ENCODE measurements at places on chromosomes 1 and 21. TPM values are rescaled to one million over a fixed set of nuclear protein-coding genes. Genes with fewer than 3 reads are reported as not detected.

DNA sequence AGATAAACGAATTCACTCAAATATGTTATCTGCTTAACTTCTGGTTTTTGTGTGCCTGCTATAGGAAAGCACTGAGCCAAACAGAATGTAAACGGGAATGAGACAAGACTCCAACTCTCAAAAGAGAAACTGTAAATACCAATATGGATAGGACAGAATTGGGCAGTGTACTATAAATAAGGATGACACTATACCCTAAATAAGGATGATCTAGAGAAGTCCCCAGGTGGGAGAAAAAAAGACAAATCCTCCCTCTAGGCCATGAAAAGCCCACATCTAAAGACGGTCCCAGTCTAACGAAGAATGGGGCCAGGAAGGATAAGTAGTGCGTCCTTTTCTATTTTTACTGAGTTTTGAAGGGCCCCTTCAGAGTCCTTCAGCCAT, 1.5 kb upstream of the GABPB2 start:
- H3K27ac ChIP-seq, result no peak overlapping the region
- H3K36me3 ChIP-seq, result peaks cover 20% of the 10 kb centered on the region
- H3K27me3 ChIP-seq, result no peaks in the 10 kb centered on the region
- no peak for DNase-seq
- peaks cover 2% of the 10 kb centered on the region for H3K4me1 ChIP-seq

GRCh38 chr1:152777510-152778137, 2.7 kb downstream of the LCE1F start:
- no peaks in the 10 kb centered on the region for H3K36me3 ChIP-seq
- no peaks in the 10 kb centered on the region for H3K4me1 ChIP-seq
- H3K27me3 ChIP-seq, result no peaks in the 10 kb centered on the region
- H3K4me3 ChIP-seq, result no peak overlapping the region
- H3K27ac ChIP-seq, result no peak overlapping the region

GRCh38 chr1:166908942-166909341, 32.9 kb upstream of the TADA1 start:
- no peaks in the 10 kb centered on the region for H3K36me3 ChIP-seq
- H3K27ac ChIP-seq, result no peak overlapping the region
- H3K4me3 ChIP-seq, result no peak overlapping the region
- peaks cover 19% of the 10 kb centered on the region for H3K4me1 ChIP-seq
- H3K27me3 ChIP-seq, result peaks cover 19% of the 10 kb centered on the region

GRCh38 chr1:20195462-20195780, 9.1 kb upstream of the PLA2G2C start:
- H3K27me3 ChIP-seq, result peaks cover 29% of the 10 kb centered on the region
- H3K4me3 ChIP-seq, result no peak overlapping the region
- H3K4me1 ChIP-seq, result no peaks in the 10 kb centered on the region
- H3K27ac ChIP-seq, result no peak overlapping the region
- no peaks in the 10 kb centered on the region for H3K36me3 ChIP-seq

DNA sequence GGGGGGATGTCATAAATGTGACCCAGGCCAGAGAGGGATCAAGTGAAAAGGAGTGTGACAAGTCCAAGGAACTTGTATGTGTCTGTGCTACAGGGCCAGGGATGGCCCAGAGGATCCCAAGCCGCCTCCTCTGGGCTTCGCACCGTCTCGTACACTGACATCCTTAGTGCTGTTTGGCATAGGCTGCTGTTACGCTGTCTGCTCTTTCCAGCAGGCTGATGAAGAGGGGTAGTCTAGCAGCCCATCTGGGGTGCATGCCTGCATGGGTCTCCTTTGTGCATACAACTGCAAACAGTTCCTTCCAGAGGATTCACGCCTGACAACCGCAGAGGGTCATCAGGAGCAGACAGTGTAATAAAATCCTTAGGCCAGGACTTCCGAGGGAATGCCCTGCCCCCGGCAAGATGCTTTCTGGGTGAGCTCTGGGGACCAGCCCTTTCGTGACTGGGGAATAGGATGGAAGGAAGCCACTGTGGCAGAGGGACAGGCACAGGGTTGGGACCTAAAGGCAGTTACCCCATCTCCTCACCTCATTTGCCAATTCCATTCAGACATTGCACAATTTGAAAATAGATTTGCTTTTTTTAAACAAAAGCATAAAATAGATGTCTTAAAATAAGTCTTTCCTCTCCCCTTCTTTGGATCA, 6.3 kb upstream of the GOLT1A start:
- H3K27me3 ChIP-seq, result no peaks in the 10 kb centered on the region
- H3K27ac ChIP-seq, result no peak overlapping the region
- no peak overlapping the region for H3K4me3 ChIP-seq
- H3K4me1 ChIP-seq, result peaks cover 5% of the 10 kb centered on the region
- H3K36me3 ChIP-seq, result no peaks in the 10 kb centered on the region

- no peak for DNase-seq
- H3K27me3 ChIP-seq, result no peaks in the 10 kb centered on the region
- H3K4me3 ChIP-seq, result no peak overlapping the region
- no peak overlapping the region for H3K27ac ChIP-seq
Measured at GRCh38 chr1:10401281-10401680, 2.4 kb downstream of the PGD start.

FCRL3 gene
- not detected for total RNA-seq

NOC2L gene
- 83.7 TPM for total RNA-seq
